AG08396 (cell line): ENCODE measurements at places on chromosomes 1 and 21.

GRCh38 chr1:70353601-70354331, 756 bp downstream of the ANKRD13C start:
- peak; percentile 63 for DNase-seq

DNA sequence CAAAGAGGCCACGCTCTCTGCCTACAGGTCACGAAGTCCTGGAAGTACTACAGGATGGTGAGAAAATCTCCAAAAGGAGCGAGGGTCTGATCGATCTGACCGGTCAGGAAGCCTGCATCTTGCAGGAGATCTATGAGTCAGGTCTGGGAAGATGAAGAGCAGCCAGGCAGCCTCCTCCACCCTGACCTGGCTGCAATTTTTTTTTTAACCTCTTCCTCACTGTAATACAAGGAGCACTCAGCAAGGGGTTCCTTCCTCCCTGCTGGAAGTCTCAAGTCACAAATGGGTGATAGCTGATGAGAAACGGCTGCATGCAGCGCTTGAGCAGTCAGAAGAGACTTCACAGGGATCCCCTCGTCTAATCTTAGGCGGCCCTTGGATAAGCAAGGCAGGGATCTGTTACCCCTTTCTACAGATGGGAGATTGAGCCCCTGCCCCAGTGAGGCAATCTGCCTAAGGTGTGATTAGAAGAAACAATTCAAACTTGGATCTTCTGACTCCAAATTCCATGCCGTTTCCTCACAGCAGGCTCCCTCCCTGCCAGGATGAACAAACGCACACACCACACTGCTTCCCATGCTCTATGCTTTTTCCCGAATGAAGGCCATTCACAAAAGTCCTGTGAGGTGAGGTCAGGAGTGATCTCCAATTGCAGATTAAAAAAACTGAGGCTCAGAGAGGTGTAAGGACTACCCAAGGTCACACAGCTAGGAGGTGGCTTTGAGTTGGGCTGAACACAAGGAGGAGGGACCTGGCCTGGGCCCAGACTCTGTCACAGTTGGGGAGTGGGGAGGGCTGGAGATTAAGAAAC, 48.3 kb downstream of the ECE1 start:
- DNase-seq: no peak

GRCh38 chr1:63316598-63316983, 5.8 kb upstream of the FOXD3 start:
- DNase-seq: no peak

- DNase-seq: no peak
These were observed 460 bp upstream of the ADORA1 start for GRCh38 chr1:203126866-203127665.

DNA sequence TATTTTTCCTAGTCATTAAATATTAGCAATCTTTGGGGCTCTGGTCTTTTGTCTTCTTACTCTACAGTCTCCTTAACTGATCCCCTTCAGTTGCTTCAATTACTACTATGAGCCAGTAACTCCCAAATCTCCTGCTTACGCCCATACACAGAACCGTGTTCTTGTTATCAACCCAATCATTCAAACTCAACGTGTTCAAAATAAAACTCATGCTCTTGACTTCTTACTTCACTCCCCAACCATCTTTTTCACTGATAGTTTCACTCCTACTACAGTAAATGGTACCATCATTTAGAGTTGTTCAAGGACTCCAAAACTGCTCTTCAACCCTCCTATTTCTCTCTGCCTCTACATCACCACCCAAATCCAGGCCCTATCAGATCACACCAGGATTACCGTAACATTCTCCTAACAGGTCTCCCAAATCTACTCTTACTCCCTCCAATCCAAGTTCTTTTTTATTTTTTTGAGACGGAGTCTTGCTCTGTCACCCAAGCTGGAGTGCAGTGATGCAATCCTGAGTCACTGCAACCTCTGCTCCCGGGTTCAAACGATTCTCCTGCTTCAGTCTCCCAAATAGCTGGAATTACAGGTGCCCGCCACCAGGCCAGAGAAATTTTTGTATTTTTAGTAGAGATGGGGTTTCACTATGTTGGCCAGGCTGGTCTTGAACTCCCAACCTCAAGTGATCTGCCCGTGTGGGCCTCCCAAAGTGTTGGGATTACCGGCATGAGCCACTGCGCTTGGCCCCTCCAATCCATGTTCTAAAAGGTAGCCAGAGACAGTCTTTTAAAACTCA, 3.0 kb downstream of the YARS1 start:
- no peak for DNase-seq

DNA sequence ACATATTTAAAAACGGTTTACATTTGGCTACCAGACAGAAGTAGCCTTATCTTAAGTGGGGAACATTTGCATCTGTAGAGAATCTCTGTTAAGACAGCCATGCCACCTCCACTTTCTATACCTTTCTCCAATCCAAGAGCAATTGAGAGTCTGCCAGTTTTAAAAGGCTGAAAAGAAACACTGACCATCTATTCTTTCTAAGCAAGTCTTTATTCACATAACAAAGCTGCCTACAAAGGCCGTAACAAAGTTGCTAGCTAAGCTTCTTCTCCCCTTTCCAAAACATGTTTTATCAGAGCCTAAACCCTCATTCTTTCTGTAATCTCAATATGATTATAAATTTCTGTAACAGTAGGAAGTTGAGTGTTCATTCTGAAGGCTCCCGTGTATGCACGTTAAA, 1078.3 kb downstream of the NCAM2 start:
- DNase-seq: no peak

- DNase-seq: no peak
These were observed 239.6 kb upstream of the DUSP10 start for GRCh38 chr1:221981461-221981860.

DNA sequence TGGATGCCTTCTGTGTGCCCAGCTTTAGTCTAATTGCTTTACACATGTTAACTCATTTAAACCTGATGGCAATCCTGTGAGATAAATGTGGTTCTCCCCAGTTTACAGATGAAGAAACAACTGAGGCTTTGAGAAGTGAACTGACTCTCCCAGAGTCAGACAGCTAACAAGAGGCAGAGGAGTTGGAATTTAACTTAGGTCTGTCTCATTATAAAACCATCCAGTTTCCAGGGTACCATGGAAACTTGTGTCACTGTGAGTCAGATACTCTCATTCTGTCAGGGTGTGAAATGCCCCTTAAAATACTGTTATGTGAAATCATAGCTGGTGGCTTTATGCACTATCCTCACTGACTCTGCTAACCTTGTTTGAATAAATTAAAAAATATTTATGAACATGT, 206.6 kb downstream of the PBX1 start:
- DNase-seq: peak; percentile 58

- no peak for DNase-seq
These were observed 68.1 kb downstream of the GRIK3 start for GRCh38 chr1:36966242-36966641.

DNA sequence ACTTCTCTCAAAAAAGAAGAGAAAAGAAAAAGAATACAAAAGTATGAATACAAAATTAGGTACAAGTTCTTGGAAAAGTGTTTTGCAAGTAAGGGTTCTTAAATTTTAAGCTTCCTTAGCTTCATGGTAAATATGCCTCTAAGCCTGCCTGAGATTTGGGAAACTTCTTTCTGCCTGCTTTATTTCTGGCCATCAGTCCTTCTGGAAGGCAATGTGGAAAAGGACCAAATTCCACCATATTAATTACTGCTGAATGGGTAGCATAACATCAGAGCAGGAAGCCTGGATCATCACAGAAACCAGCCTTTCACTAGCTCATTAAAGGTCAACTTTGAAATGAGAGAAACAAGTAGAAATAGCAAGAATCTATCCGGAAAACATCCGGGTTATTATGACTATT, 39.1 kb upstream of the CAP1 start:
- DNase-seq: no peak

- peak; percentile 46 for DNase-seq
These were observed 38.5 kb upstream of the ZBTB40 start for GRCh38 chr1:22412932-22413727.

DNA sequence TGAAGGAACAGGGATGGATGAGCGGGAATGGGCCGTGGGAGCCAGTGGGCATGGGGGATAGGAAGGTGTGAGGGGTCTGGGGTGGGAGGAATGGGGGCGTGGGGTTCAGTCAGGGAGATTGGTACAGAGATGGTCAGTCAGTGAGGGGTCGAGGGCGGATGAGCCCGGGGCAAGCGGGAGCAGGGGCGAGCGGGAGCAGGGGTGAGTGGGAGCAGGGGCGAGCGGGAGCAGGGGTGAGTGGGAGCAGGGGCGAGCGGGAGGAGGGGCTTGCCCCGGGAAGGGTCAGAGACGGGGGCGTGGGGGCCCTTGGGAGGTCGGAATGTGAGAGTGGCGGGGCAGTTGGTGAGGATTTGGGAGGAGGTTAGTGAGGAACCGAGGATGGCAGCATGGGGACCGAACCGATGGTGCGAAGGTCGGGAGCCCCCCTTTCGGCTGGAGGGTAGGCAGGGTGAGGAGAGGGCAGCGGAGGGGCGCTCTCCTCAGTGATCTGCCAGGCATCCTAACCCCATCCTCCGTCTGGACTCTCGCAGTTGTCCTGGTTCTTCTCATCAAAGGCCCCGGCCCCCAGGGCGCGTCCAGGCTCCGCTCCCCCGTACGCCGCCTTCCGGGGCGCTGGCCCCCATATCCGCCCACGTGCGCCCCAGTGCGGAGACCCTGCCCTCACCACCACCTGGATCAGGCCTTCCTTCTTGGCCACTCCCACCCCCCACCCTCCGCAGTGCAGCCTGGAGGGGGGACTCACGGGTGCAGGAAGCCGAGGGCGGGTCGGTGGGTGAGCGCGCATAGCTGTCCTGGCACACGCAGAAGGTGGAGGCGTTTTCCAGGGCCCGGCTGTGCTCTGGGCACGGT, 11.2 kb downstream of the EPHA10 start:
- no peak for DNase-seq

DNA sequence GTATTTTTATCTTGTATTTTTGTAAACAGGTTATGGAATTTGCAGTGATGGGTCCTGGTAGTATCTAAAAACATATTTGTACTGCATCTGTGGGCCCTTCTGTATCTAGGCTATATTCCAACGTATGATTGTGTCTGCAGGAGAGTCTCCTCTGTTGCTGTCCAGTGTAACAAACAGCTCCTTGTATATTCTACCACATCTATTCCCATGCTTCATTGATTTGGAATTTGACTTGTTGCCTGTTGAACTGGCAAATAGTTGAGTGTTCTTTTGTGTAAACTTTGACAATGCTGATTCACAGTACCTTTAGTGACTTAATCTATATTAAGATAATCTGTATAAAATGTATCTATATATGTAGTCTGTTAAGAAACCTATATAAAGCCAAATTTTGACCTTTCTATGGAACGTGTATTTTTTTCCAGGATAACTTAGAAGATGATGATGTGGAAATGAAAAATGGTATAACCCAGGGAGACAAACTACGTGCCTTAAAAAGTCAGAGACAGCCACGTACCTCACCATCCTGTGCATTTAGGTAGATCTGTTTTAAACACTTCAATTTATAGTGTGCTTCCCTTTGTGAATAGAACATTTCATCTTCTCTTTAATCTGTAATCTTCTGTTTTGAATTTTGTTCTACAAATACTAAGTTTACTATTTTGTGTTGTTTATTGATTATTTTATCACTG, 43.4 kb upstream of the GPR88 start:
- peak; percentile 36 for DNase-seq

- DNase-seq: no peak
These were observed 57.3 kb downstream of the SLC25A24 start for GRCh38 chr1:108142773-108143394.

DNA sequence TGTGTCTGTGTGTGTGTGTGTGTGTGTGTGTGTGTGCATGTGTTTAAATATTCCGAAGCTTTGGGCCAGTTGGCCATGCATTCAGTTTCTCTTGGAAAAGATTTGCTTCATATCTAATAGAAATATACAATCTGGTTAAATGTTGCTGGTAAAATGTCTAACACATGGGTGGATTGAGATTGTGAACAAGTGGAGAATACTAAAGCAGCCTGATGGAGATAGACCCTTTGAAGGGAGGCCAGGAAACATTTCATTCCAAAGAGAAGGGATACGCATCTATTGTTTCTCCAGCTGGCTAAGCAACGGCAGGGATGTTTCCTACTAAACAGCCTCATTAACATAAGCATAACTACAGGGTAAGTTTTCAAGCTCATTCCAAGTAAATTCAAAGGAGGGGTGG, 257.5 kb upstream of the PTBP2 start:
- DNase-seq: no peak

- DNase-seq: no peak
These were observed 17.4 kb upstream of the KANK4 start for GRCh38 chr1:62336638-62336994.

- no peak for DNase-seq
These were observed 36.8 kb downstream of the FMO3 start for GRCh38 chr1:171127501-171127900.

- DNase-seq: no peak
These were observed 303.1 kb downstream of the CTH start for GRCh38 chr1:70714149-70714548.

GRCh38 chr1:96424877-96425276, 296.7 kb upstream of the PTBP2 start:
- no peak for DNase-seq

GRCh38 chr1:150875197-150876118, 941 bp downstream of the ARNT start:
- no peak for DNase-seq

DNA sequence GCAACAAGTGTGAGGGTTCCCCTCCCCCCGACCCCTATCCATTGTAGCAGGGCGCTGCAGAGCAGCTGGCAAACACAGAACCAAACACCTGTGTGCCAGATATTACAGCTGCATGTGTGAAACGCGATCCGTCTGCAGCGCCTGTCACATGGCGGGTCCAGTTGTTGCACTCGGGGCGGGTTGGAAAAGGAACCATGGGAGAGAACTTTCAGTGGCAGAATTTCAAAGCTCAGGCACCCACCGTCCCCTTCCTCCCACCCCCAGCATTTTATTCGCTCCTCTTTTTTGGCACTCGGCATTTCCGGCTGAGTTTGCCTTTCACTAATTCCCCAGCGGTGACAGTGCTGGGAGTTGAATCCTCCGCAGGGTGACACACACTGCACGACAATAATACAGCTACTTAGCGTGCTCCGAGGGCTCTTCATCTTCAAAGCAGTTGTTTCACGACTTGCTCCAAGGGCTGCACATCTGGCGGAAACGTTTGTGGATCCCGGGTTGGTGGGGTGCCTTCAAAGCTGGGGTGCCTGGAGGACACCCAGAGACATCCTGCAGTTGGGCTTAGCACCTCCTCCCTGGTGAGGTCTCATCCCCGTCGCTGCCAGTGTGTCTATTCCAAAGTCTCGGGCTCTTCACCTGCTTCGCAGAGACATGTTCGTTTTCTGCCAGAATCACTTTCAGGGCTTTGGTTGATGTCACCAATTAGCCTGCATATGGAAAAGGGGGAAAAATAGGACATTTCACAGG, 180.7 kb downstream of the ZBTB18 start:
- peak; percentile 36 for DNase-seq

DNA sequence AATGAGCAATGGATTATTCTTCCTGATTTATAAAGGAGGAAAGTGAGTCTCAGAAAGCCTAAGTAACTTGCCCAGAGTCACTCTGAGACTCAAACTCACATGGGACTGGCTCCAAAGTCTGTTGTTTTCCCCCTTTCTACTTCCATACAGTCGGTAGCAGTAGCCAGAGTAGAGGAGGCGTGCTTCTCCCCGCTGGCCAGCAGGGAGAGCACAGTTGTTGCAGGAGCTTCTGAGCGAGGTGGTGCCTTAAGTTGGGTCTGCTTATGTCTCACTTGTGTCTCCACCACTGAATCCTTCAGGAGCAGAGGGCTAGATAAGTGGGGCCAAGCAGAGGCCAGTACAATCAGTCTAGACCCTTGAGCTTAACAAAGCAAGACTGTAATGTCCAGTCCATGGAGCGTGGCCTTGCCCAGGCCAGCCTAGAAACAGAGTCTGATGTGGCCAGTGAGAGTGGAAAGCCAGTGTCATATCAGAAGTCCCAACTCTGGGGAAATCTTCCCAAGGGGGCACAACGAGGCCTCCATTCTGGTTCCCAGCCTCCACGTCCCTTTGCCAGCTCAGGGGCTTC, 181.9 kb downstream of the ZSCAN20 start:
- DNase-seq: peak; percentile 55
